ENCODE measurements at places on chromosomes 3 and 15.
A peak's percentile ranks its signal among the peaks of the same experiment; 100 is the strongest.

GRCh38 chr3:64927689-64928088 lies 239.9 kb upstream of the ADAMTS9 start:
- no peak for DNase-seq

- DNase-seq = no peak
Observed at GRCh38 chr3:180332608-180333007, 269.4 kb upstream of the TTC14 start.

GRCh38 chr3:97871186-97871585 lies 49.4 kb downstream of the CRYBG3 start:
- no peak for DNase-seq

DNA sequence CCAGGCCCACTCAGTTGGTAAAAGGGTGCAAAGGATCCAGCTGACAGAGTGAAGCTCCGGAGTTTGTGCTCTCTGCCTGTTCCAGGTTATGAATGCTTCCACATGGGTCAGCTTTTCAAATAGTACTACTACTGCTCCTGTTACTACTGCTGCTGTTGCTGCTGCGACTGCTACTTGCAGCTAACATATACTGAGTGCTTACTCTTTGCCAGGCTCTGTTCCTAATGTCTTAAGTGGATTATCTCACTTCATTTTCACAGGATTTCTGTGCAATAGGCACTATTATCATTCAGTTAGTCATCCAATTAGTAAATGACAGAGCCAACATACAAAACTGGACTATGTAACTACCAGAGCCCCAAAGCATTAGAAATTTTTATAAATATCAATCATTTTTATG lies 106.5 kb downstream of the IQCH start:
- no peak for DNase-seq

GRCh38 chr3:143563786-143564185 lies 284.5 kb downstream of the SLC9A9 start:
- DNase-seq = no peak

GRCh38 chr3:53229606-53230005 lies 26.2 kb downstream of the TKT start:
- no peak for DNase-seq

- DNase-seq = no peak
Observed at GRCh38 chr3:156582532-156583183, 27.7 kb upstream of the SSR3 start.

DNA sequence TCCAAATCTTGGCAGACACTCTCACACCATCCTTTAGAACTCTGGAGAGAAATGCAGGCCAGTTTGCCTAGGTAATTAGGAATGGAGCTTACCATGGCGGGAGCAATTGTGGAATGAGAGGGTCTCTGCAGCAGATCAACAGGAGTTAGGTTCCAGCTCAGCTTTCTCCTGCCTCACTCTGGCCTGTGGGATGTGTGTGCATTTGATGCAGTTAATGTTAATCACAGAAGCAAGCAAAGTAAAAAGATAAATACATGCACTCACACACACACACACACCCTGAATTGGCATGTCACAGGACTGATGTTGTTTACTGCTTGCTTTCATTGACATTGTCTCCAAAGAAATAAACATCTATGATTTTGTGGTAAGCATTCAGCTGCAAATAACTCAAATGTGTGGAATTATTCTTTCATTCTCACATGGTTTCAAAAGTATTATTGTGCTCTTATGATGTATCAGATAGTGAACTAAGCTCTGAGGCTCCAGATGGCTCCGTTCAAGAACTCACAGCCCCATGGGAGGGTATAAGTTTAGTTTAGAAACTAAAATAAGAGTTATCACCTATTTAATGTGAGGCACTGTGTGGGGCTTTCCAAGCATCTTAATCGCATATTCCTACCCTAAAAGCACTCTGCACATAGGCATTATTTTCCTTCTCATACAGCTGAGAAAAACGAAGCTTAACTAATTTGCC lies 31.3 kb upstream of the BFSP2 start:
- DNase-seq = no peak

- no peak for DNase-seq
Observed at GRCh38 chr15:25933456-25934158, 70.5 kb upstream of the ATP10A start.

- DNase-seq = peak; percentile 21
Observed at GRCh38 chr3:134449277-134449676, 36.5 kb downstream of the ANAPC13 start.

DNA sequence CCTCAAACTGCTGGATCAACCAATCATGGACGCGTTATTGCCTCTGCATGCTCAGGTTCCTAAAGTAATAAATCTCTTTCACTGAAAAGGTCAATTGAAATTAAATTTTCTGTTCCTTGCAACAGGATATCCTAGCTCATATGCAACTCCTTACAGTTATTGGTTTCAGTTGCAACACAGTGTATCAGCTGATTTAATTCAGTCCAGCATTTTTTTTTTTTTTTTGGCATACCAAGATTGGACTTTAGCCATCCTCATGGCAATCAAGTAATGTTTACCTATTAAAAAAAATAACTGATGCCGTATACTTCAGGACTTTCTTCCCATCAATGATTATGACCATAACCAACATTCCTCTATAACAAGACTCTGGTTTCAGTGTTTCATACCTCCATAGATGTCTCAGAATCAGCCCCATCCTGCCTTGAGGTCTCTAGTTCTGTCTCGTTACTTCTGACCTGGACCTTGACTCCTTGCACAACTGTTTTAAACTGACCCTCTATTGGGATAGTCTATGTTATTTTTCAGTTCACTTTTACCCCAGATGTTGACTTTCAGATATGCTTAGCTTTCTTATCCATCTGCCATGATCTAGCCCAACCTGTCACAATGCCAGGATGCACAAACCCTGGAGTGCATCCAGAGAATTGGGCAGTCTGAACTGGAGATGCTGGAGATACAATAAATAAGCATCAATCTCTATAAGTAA lies 265.0 kb upstream of the GADL1 start:
- DNase-seq = no peak

GRCh38 chr3:79461129-79461792 lies 306.5 kb downstream of the ROBO1 start:
- no peak for DNase-seq

- DNase-seq = no peak
Observed at GRCh38 chr3:187767266-187768012, 22.2 kb upstream of the BCL6 start.

- no peak for DNase-seq
Observed at GRCh38 chr3:151901644-151902285, 28.3 kb downstream of the SUCNR1 start.

- no peak for DNase-seq
Observed at GRCh38 chr15:66408675-66409282, 22.1 kb downstream of the MAP2K1 start.

- DNase-seq = no peak
Observed at GRCh38 chr3:66910266-66911055, 87.6 kb upstream of the KBTBD8 start.

GRCh38 chr3:12193485-12194165 lies 34.9 kb upstream of the TIMP4 start:
- DNase-seq = no peak

- no peak for DNase-seq
Observed at GRCh38 chr3:37640636-37641375, 220.9 kb upstream of the CTDSPL start.

DNA sequence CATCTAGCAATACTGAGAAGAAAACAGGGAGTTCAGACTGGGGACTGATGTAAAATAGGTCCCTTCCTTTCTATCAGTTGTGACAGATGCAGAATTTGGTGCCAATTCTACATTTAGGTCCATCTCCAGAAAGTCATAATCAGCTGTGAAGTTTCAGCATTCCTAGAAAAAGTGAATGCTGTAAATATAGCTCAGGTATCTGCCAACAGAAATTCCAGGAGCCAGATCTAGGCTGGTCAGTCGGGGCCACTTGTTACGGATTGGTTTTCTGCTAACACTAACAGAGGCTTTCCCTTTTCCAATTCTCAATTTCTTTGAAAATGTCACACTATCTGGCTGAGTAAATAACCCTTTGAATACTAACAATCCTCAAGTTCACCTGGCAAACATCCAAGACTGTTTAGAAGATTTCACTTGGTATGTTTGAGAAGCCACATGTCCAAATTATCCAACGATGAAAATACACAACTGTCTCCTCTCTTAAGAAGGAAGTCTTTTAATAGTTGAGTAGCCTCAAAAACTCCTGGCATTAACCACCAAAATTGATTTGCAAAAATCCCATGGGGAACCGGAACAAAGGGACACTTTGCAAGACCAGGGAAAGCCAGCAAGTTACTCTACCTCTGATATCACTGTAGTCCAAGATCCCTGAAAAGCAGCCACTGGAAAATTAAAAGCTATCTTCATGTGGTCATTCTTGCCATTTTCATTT lies 222.3 kb downstream of the ZMAT3 start:
- DNase-seq = no peak

DNA sequence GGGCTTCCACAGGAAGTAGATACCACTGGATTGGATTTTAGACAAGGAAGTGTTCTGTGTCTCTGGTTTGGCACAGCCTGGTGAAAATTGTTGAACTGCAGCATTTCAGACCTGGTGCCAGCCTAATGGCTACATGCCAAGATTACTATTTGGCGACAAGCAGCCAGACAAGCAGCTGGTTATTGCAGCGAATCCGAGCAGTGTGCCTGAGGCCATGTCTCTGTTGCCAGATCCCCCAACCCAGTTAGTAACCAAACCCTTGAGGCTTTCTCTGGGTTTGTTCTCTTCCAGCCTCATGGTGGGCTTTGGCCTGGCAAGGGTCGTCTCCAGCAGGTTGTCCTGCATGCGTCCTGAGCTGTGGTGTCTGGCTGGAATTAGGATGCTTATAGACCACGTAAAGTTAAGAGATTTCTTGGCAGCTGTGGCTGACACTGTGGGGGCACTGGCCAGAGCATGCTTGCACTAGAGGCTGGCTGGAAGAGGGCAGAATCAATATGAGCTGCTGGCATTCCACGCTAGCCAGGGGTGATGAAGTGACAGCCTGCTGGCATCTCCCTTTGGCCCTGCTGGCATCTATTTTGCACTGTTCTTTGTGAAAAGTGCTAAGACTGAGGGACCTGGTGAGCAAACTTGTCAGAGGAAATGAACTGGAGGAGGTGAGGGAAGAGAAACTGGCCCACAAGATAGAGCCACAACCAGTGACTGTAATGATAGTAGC lies 172.6 kb downstream of the RBMS3 start:
- no peak for DNase-seq

GRCh38 chr3:89983449-89983848 lies 876.0 kb downstream of the EPHA3 start:
- no peak for DNase-seq

DNA sequence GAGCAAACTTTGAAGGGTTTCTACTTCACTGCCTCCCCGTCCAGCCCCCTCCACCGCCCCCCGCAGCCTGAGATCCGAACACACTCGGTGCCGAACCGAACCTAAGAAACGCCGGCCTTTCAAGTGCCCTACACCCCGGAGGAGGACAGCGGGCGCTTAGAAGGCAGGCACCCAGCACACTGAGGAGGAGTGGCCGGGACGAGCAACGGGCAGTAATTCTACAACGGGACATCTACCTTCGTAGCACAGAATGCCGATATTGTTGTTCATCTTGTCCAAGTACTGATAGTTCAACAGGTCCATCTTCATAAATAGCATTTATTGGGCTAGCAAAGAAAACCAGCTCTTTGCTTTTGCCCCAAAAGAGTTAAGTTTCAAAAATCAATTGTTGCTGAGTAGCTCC lies 513 bp downstream of the VGLL4 start:
- peak; percentile 42 for DNase-seq

DNA sequence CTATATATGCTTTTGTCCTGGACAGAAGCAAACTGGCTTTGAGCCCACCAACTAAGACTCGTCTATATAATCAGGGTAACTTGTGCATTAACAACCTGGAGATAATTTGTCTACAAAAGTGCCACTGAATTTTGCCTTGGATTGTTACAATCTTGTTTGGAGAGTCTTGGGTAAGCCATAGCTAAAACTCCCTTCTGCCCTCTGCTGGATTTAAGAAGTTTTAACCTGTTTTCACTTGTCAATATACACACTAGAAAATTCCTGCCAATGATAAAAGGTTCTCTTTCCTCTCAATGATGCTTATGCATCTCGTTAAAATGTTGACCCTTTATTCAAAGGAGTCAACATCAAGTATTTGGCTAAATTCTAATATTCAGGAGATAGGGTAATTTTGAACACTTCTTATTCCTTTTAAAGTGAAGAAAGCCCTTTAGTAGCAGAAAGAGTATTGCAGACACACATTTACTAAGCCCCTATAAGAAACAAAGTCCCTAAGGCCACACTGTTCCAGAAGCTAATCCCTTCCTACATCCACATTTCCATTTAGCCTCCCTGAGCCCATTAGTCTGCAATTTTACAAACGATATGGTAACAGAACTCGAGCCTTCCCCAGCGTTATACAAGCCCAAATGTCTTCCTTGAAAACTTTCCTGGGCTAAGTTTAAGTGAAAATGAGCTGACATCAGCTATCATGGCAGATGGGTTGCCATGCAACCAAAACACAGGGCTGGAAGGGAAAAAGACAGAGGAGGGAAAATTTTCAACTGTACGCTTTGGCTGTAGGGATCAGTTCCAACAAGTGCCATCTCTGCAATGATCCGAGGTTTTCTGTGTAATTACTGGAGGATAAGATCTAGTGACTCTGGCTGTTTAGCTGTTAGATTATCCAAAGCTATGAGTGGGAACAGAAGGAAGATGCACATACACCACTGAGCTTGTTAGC lies 75.9 kb upstream of the FGF12 start:
- DNase-seq = no peak

- DNase-seq = no peak
Observed at GRCh38 chr15:62900071-62900802, 142.3 kb upstream of the TPM1 start.

GRCh38 chr3:43583481-43583880 lies 38.3 kb downstream of the ANO10 start:
- no peak for DNase-seq

GRCh38 chr3:41583014-41583413 lies 378.9 kb downstream of the ULK4 start:
- DNase-seq = no peak

DNA sequence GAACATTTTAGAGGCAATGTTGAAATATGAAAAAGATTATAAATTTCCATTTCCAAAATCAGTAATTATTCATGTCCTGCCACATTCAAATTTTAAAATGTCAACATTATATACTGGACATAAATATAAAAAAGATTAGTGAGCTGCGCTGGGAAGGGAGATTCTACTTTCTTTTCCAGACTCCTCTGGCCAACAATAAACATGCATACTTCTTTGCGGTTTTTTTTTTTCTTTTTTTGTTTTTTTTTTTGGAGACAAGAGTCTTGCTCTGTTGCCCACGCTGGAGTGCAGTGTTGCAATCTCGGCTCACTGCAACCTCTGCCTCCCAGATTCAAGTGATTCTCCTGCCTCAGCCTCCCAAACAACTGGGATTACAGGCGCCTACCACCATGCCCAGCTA lies 105.5 kb downstream of the ADAM10 start:
- DNase-seq = no peak

DNA sequence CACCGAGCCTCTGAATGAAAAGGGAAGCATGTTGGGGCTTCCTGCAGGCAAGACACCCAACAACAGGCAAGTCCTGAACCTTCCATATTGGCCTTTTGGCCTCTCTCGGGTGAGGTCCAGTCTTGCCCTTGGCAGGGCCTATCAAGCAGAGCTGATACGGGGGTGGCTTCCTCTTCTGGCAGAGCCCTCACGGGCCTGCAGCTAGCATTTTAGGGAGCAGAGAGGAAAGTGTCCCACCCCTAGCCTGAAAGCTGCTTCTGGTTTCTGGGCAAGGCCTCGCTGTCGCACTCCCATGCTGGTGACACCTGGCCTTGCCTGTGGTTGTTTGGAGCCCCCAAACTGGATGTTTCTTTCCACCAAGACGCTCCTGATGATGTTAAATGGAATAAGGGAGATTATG lies 31.8 kb upstream of the CTSH start:
- DNase-seq = no peak

All from nucleus accumbens (tissue), 56 donors.